ENCODE measurements at places on chromosomes 1 and 21.

- DNase-seq: no peak
These were observed 1478.8 kb downstream of the NCAM2 start for GRCh38 chr21:22476726-22477646.

DNA sequence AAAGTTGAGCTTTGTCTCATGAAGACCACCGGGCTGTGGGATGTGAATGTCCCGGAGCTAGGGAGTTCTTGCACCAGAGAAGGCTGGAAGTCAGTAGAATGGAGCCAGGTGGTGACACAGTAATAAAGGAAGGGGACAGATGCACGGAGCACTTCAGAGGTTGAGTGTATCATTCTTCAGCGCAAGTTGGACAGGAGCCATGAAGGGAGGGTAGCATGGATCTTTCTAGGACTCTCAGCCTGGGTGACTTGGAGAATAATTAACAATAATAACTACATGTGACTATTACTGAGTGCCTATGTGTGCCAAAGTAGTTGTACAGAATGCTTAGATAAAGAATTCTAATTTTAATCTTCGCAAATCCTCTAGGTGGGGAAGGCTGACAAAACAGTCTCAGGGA is 258.7 kb upstream of the AJAP1 start:
- no peak for DNase-seq

DNA sequence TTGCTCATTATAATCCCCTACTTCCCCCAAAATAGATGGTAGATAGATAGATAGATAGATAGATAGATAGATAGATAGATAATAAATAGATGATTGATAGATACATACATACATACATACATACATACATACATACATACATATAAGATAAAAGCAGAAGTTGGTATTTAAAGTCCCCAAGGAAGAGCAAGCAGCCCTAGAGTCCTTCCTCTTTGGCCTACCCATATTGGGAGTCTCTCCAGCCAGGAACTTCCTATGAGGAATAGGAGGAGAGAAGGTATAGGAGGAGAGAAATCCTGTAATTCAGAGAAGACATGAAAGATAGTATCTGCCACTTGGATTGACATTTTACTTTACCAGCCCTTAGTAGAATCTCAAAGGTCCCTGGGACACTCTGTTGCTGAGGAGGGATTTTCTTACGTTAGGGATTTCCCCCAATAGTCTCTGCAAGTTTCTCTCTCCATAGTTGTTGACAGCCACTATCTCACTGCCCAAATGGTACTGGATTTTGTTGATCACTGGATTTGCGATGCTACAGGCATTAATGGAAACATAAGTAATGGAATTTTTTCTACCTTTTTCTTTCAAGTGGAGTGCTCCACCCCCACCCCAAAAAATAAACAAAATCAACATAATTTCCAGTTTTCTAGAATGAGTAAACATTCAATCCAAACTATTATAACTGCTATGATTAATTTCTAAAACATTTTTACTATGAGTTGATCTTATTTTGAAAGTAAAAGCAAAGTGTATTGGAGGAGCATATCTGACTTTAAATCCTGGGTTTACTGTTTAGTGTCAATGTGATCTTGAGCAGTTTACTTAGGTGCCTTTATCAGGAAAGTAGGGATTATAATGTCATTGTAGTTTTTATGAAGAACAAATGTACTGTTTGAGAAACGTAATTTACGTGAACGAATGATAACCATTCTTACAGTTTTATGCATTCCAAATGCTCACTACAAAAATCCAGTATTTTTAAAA is 93.2 kb upstream of the TNFSF4 start:
- DNase-seq: no peak

- DNase-seq: no peak
These were observed 6.5 kb upstream of the CCDC27 start for GRCh38 chr1:3745590-3746381.

- no peak for DNase-seq
These were observed 57.3 kb upstream of the MAGI3 start for GRCh38 chr1:113333056-113333455.

DNA sequence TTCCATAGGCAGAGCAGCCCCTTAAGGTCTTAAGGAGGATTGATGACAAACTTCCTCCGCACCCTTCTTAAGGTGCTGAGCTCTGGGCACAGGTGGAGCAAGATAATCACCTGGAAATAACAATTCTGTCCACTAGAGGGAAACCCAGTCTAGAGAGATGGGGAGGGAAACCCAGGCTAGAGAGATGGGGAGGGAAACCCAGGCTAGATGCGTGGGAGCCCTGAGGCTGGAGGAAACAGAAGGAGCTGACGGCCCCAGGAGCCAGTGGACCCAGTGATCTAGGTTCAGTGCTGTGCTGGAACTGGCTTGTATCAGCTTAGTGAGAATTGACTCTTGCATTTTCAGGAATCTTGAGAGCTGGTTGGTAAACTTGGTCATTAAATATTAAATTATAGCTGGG is 17.8 kb upstream of the MYCL start:
- peak; percentile 40 for DNase-seq

- DNase-seq: no peak
These were observed 7.6 kb upstream of the DDI2 start for GRCh38 chr1:15609631-15610030.

- no peak for DNase-seq
These were observed 13.2 kb downstream of the IFNLR1 start for GRCh38 chr1:24173638-24174575.

DNA sequence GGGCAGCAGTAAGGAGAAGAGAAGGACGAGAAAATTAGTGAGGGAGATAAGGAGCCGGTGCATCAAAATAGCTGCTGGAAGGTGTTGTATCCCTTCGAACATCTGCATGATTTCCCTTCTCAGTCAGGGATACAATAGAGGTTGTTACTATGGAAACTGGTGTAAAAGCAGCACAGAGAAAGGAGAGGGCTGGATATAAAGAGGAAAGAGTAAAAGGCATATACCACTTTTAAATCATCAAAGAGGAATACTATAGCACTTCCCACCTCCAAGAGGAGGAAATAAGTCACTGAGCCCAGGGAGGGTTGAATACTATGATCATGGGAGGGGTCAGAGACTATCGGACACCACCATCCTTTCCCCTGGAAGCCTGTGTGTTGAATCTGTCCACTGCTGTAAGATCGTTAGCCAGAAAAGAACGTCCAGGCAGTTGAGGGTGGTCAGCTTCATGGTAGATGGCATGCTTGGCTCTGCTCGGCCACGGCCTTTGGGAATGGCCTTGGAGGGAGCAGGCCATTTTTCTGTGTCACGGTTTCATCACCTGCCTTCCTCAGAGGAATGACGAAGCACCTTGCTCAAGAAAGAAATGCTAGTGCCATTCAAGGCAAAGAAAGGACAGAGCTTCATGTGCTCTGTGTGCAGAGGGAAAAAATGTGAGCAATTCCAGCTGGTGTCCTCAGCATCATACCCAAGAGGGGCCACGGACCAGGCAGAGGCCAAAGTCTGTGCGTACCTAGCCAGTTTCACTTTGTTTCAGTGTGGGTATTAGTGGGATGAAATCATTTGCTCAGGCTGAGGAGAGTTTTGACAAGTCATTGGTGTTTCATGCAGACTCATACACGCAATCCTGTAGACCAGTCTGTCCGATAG is 64.2 kb downstream of the IRF2BP2 start:
- no peak for DNase-seq

GRCh38 chr1:22331618-22332423 is 119.8 kb upstream of the ZBTB40 start:
- DNase-seq: no peak

- DNase-seq: peak; percentile 11
These were observed 25.3 kb upstream of the PEF1 start for GRCh38 chr1:31669786-31670592.

DNA sequence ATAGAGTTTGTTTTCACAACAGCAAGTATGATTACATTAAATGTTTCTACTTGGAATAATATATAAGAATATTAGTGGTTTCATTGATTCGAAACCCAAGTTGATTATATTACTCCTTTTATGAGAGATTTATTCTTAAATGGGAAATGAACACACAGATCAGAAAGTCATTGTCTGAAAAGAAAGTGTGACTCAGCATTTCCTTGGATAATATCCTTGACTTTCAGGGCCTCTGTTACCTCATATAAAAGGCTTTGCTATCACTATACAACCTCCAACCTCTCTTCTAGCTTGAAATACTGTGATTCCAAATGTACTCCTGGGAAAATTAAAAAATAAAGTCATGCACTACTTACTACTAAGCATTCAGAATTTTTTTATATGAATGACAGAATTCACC is 295.3 kb upstream of the LYPLAL1 start:
- DNase-seq: no peak

DNA sequence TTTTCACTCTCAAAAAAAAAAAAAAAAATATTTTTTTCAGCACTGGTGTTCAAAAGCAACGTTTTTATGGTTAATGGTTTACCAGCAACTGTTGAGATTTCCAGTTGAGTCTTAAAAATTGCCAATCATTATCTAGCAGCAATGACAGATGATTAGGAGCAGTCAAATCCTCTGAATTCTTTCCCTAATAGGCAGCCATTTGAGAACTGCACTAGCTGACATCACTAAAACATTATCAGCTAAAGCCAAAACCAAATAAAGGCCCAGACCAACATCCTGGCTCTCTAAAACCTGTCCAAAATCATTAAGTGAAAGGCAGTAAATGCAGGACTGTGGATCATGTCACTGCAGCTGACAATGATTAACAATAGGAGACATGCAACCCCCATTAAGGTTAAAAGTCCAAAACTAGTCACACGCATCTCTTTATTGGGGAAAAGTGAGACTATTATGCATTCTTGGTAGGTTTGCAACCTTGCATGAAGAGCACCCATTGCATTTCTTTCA is 14.0 kb downstream of the SFPQ start:
- no peak for DNase-seq

DNA sequence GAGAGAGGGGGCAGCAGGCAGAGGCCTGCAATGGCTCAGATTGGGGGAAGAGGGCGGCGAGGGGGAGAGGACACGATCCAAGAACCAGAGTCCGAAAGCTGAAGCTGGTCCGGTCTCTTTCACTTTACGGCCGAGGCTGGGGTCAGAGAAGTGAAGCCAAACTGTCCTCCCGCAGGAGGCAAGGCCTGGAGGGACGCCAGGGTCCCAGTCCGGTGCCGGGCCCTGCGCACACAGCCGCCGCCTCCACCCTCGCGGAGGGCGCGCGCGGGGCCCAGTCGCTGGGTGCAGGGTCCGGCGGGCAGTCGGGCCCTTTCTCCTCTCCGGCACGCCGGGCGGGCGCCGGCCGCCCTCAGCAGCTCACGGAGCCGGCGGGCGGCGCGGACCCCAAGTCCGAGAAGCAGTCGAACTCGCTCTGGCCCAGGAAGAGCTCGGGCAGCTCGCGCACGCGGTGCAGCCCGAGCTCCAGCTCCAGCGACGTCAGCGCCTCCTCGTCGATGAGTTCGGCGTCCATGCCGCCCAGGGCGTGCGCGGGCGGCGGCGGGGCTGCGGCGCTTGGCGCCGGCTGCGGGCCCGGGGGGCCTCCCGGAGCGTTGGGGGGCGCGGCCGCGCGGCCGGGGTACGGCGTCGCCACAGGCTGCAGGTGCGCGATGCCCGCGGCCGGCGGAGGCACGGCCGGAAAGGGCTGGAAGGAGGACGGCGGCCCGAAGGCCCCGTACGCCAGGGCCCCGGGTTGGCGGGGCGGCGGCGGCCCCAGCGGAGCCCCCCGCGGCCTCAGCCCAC is 749 bp downstream of the CITED4 start:
- DNase-seq: peak; percentile 32

GRCh38 chr1:12548279-12548972 is 69.6 kb downstream of the DHRS3 start:
- no peak for DNase-seq

DNA sequence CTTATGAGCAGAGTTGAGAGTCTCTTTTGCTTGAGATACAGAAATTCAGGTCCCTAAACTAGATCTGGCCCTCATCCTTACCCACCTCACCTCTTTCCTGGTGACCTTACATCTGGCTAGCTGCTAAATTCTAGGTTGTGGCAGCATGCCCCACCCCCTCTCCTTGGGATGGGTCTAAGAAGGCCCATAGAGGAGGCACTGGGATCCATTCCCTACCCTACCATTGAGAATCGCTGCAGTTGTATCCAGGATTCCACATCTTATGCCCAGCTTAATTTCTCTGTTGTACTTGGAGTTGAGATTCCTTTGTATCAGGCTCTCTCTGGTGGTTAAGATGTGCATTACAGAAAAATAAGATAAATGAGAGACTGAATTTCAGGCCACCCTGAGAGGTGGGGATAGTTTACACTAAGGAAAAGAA is 9.5 kb upstream of the TMEM39B start:
- no peak for DNase-seq

- DNase-seq: peak; percentile 21
These were observed 510.3 kb downstream of the NPHP4 start for GRCh38 chr1:5481889-5482288.

- DNase-seq: no peak
These were observed 10.1 kb downstream of the HSPG2 start for GRCh38 chr1:21926814-21927532.

GRCh38 chr1:198072177-198072576 is 84.6 kb upstream of the NEK7 start:
- no peak for DNase-seq

- DNase-seq: no peak
These were observed 228.3 kb upstream of the PKN2 start for GRCh38 chr1:88455621-88456256.

DNA sequence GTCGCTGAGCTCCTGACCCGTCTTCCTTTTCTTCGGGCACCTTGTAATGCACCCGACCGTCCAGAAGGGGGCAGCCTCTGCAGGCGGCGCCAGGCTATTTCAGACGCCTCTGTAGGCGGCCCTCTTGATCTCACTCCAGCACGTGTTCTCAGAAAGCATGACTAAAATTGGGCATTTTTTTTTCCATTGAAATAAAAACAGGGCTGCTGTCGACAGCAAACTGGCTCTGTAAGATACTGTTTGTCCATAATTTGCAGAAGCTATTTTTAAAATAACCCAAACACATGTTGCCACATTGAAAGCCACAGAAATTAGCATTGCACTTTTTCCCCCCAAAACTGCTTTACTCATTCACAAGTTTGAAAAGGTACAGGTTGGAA is 78.0 kb downstream of the STUM start:
- peak; percentile 83 for DNase-seq

DNA sequence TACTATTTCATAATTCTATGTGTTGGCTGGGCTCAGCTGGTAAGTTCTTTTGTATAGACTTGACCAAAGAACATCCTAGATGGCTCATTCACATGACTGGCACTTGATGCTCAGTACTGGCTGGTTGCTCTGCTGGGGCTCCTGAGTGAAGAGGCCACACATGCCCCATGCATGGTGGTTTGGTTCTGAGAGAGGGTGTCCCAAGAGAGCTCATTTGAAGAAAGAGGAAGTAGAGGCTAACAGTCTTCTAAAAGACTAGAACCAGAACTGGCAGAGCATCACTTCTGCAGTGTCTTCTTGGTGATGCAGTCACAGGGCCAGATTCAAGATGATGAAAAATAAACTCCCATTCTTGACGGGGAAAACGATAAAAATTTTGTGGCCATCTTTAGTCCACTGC is 5.2 kb upstream of the BACH1 start:
- peak; percentile 10 for DNase-seq

- peak; percentile 36 for DNase-seq
These were observed 459 bp downstream of the CAPZB start for GRCh38 chr1:19484798-19485361.

- DNase-seq: no peak
These were observed 1.2 kb upstream of the S100A5 start for GRCh38 chr1:153541641-153542590.

- DNase-seq: no peak
These were observed 26.3 kb downstream of the RAB7B start for GRCh38 chr1:205976708-205977401.

Data from activated naive CD8-positive, alpha-beta T cell treated with anti-CD3 and anti-CD28 coated beads, Interleukin-2, amount 50 U/mL, for 24 hours (primary cell).